ENCODE measurements at places on chromosomes 12 and 14.

GRCh38 chr12:69519871-69520270, 49.7 kb downstream of the FRS2 start:
- DNase-seq = no peak

DNA sequence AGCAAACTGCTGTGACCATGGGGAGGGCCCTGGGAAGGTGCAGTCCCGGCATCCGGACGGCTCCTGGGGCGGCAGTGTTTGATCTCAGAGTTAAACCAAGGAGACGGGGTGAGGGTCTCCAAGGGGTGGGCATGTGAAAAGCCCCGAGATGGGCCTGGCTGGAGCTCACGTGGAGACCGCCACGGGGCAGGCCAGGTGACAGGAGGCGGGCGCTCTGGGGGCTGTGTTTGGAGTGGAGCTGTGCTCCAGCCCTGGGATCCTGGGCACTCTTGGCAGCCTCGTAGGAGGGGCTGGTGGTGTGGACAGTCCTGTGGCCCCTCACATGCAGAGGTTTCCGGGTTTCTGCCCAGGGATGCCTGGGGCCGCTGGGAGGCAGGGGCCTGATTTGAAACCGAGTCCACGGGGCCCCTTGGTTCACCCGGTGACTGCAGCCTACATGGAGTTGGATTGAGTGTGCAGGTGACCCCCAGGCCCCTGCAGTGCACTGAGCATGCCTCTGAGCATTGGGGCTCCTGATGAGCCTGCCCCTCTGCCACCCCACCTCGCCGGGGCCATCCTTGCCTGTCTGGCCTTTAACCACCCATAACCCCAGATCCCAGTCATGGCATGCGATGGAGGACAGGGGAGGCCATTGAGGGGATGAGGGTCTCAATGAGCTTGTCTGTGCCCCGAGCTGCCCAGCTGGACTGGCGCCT, 8.4 kb downstream of the KIF26A start:
- no peak for DNase-seq

DNA sequence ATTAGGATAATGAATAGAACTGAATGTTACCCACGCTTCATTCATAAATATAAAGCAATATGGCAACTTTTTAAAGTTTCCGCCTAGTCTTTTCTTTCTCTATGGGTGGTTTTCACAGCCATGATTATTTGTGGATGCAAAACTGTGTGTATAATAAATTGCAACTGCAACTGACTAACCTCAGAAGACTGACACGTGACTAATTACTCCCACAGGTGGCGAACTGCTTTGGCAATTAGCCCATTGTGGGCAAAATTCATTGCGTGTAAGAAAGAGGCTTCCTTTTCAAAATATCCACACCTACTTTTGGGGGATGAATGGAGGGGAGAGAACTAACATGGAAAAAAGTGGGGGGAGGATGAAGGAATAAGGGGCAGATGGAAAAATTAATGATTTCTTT, 79.0 kb downstream of the SLC25A21 start:
- no peak for DNase-seq

DNA sequence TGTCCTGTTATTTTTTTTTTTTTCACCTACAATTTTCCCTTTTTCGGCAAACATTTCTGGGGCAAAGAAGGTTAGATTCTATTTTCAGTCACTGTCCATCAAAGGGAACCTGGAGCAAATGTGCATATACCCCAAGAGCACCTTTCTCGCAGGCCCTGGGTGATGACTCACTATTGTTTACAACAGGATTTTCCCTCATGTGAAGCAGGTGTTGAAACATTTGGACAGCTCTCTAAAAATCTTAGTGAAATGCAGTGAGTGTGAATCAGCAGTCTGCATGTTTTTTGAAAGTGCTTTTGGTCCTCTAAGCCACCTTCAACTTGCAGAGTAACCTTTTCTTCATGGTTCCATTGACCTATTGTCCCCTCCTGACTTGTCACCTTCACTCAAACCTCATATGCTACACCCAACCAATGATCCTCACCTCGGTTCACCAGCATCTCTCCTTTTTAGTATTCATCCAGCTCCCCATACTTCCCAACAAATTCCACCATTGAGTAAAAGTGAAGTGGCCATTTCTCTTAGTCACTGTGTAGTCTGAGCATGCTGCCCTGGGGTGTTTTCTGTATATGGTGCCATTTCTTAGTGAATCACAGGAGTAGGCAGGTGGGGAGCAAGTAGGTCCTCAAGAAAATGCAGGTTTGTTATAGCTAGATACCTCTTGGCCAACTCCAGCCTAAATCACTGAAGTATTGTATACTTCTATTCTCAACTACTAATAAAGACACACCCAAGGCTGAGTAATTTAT, 260.2 kb downstream of the BMP4 start:
- DNase-seq = no peak

- DNase-seq = no peak
Observed at GRCh38 chr12:26808766-26809476, 24.1 kb downstream of the ITPR2 start.

DNA sequence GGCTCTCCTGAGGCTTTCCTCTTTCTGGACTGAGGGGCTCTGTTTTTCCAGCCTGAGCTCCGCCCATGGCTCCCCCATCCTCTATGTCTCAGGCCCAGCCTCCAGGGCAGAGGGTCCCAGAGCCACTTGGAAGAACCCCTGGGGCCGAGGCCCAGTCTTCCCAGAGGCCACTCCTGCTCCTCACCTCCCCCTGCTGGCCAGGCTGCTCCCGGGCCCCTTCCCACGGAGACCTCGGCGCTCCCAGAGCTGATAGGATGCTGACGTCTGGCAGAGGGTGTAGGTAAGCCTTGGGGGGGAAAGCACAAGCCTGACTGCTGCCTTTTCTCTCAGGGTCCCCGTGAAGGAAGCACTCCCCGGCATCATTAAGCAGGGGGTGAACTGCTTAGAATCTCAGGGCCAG, 51.4 kb downstream of the ERH start:
- DNase-seq = no peak

- no peak for DNase-seq
Observed at GRCh38 chr12:4215229-4216186, 58.1 kb upstream of the CCND2 start.

Measured in right renal cortex interstitium (tissue), 3 donors.